Gastroesophageal sphincter (tissue), 4 donors: ENCODE measurements at places on chromosomes 11 and 22.

DNA sequence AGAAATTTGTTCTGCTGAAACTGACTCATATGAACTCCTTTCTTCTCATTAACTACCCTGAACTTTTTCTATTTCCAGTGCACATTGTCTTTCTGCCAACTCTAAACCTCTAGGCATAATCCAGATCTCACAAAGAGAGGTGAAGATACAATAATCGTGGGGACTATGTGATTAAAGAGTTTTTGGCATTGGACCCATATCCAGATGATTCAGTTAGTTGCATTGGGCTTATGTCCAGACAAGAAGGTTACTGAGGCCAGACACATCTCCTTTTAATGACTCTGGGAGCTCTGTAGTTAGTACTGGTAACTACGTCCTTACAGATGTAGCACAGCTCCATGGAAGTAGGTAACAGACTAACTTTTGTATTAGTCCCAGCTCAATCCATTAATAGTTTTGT lies 273.0 kb downstream of the CASP12 start:
- no peaks in the 10 kb centered on the region for H3K27me3 ChIP-seq
- H3K36me3 ChIP-seq, result no peaks in the 10 kb centered on the region
- ATAC-seq, result no peak

DNA sequence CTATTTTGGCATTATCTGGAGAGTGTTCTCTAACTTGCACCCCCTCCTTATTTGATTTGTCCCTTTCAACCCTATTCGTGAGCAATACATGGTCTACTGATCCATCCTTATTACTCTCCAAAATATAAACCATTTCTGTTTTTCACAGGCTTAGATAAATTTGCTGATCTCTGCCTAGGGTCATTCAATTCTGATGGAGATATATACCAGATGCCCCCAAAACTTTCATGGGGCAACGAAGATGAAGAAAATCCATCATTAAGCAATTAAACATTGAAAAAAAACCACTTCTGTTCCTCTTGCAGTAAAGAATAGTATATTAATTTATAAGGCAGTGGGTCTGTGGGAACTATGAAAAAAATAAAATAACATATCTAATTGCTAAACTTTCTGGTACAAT lies 313.4 kb downstream of the CASP12 start:
- no peak overlapping the region for H3K27ac ChIP-seq
- no peaks in the 10 kb centered on the region for H3K36me3 ChIP-seq
- no peak overlapping the region for H3K4me3 ChIP-seq
- no peak for ATAC-seq

DNA sequence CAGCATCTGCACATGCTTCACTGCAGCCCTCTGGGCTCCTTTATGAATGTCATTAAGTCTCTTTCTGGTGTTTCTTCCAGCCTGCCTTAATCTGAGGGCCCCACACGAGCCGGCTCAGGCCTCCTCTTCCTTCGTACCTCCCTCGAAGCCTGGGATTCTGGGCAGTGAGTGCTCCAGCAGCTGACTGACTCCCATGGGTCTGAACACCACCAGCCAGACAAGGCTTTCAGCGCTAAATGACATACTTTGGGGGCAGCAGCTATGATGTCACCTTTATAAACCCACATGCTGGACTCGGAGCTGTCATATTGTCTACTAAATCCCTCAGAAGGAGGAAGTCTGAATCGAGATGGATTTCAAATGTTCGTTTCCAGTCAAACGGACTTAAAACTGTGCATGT lies 127.1 kb downstream of the TRIM29 start:
- peaks cover 84% of the 10 kb centered on the region for H3K27me3 ChIP-seq
- H3K27ac ChIP-seq, result no peak overlapping the region
- no peak for ATAC-seq

- H3K36me3 ChIP-seq, result no peaks in the 10 kb centered on the region
- H3K27ac ChIP-seq, result no peak within 1 kb of the TSS
- no peaks in the 10 kb centered on the region for H3K4me1 ChIP-seq
- peaks cover 53% of the 10 kb centered on the region for H3K27me3 ChIP-seq
Measured at GRCh38 chr22:19723232-19723982, at the start of gene GP1BB. Gene GP1BB, plus strand, starts transcription at chr22:19723539. Its CDS starts 31 bp downstream, at chr22:19723570.

- H3K36me3 ChIP-seq, result no peaks in the 10 kb centered on the region
- H3K4me1 ChIP-seq, result no peaks in the 10 kb centered on the region
- no peak for ATAC-seq
Measured at GRCh38 chr22:37472418-37473006, 13.7 kb downstream of the MFNG start.

DNA sequence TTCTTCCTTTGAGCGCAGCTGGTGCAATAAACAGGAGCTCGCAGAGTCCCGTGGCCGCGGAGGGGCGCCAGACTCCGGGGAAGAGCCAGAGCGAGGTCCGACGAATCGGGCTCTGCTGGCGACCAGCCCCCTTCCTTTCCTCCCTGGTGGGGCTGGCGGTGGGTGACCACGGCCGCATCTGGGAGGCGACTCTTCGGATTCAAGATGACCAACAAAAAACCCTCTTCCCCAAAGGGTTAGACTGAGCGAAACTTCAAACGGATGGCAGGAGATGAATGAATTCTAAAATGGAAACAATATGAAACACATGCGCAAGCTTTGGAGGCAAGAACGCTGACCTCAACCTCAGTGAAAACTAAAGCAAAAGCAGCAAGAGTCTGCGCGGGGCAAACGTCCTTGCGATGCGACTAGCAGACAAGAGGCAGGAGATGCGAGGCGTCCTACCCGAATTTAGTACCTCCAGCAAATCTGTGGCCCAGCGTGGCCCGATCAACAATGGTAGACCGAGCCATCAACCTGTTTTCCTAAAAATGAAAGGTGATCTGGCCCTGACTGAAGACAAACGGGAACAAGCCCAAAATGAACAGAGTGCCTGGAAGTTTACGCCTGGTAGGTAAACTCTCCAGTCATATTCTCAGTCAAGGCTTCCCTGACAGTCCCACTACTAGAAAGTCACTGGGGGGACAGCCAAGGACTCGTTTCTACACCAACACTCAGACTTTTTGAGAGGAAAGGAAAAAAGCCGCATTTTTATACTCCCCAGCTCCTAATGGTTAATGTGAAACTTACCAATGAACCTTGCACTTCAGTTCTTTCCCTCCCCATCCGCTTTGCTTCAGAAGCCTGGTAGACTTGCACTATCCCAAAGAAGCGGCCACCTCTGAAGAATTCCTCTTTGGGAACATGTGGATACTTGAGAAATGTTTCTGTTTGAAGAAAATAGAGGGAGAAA lies 11.6 kb downstream of the MMP3 start:
- ATAC-seq, result no peak
- H3K27ac ChIP-seq, result no peak overlapping the region
- peaks cover 7% of the 10 kb centered on the region for H3K27me3 ChIP-seq
- H3K4me3 ChIP-seq, result no peak overlapping the region
- H3K4me1 ChIP-seq, result no peaks in the 10 kb centered on the region

DNA sequence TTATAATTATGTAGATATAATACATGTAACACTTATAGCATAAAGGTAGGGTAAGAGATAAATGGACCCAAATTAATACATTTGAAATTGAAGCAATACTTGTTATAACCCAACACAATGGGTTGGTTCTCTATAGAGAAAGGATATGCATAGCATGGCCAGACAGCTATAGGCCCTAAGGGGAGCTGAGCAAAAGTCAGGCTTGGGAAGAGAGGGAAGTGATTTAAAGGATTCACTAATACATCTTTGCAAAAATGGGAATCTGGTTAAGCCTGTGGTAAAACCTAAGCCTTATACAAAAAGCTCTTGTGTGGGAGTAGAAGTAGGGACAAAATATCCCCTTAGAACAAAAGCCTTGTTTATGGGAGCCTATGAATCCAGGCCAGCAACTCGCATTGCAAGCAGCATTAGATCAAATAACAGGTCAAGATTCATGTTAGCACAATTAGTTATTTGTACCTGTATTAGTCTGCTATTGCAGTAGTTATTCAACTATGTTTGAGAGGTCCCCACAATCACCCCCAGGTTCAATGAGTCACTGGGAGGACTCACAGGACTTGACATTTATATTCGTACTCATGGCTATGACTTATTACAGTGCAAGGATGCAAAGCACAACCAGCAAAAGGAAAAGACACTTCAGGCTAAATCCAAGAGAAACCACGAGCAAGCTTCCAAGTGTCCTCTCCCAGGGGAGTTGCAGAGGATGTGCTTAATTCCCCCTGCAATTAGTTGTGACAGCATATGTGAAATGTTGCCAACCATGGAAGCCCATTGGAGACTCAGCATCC lies 144.7 kb upstream of the LMO1 start:
- H3K27me3 ChIP-seq, result no peaks in the 10 kb centered on the region
- ATAC-seq, result no peak
- no peak overlapping the region for H3K27ac ChIP-seq
- H3K36me3 ChIP-seq, result no peaks in the 10 kb centered on the region
- no peaks in the 10 kb centered on the region for H3K4me1 ChIP-seq

DNA sequence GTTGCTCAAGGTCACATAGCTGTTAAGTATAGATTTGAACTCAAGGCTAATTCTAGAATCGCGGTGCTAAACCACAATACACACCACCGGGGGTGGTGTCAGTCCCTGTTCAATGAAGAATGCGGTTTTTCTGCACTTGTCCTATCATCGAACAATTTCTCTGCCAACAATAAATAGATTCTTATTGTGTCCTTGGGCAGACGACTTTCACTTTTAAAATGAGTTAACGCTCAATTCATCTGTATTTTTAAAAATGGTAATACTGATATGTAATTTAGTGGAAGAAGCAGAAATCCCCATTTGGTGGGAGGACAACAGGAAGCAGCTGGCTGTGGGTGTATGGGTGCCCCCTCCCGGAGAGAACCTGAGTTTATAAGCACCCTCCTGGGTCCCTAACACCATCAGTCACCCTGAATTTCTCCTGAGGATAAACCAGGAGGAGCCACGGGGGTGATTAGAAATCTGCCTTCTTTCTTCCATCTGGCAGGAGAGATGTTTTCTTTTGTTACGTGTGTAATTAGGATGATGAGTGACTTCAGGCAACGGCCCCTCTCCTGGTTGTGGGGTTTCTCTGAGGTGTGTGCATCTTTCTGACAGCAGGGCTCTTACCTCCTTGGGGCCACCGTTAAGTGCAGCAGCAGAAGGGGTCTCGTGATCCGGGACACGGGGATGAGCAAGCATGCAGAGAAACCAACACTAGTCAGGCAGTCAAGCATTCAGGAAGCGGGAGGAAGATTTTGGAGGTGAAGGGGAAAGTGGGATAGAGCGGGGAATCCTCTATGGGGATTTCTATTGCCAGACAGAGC lies 87.7 kb downstream of the GRAMD1B start:
- no peaks in the 10 kb centered on the region for H3K4me1 ChIP-seq
- no peak overlapping the region for H3K27ac ChIP-seq
- no peak overlapping the region for H3K4me3 ChIP-seq

GRCh38 chr22:22244316-22245250 lies at the start of gene VPREB1:
Gene VPREB1, plus strand, starts transcription at chr22:22244786. Its CDS starts 28 bp downstream, at chr22:22244814.
- H3K27ac ChIP-seq, result no peak within 1 kb of the TSS
- no peaks in the 10 kb centered on the region for H3K36me3 ChIP-seq
- no peak within 1 kb of the TSS for H3K4me3 ChIP-seq
- H3K27me3 ChIP-seq, result peaks cover 70% of the 10 kb centered on the region

DNA sequence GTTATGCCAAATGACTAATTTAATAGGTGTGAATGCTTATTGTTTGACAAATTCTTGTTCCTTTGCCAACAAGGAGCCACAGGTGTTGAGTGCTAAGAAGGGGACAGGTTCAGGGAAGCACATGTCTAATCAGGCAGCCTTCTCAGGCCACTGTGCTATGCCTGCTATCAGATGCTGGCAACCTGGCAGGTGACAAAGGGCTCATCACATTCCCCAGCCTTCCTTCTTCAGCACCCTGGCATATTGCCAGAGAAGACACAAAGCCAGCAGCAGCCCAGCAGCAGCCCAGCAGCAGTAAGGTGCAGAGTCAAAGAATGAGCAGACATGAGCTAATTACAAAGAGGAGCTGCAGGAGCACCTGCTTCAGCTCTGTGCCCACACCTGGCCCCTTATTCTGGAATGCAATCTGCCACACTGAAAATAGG lies 68.2 kb downstream of the GUCY1A2 start:
- H3K36me3 ChIP-seq, result no peaks in the 10 kb centered on the region
- ATAC-seq, result no peak
- H3K27me3 ChIP-seq, result no peaks in the 10 kb centered on the region
- H3K4me1 ChIP-seq, result no peaks in the 10 kb centered on the region
- no peak overlapping the region for H3K27ac ChIP-seq

DNA sequence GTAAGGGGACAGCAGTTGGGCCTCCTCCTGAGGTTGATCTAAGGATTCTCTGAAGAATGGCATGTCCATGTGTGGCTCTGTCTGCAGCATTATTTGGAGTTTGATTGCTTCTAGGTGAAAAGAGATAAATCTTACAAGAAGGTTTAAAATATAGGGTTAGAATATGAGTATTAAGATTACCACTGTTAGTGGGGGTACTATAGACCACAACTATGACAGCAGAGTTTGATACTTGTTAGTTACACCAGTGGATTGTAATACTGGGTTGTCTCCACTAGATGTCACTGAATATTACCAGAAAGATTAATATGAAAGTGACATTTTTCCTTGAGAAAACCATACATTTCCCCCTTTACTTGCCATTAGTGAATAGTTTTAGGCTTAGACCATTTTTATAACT lies 47.9 kb downstream of the ZNF280B start:
- peaks cover 80% of the 10 kb centered on the region for H3K27me3 ChIP-seq
- no peak overlapping the region for H3K4me3 ChIP-seq
- no peaks in the 10 kb centered on the region for H3K4me1 ChIP-seq
- no peak overlapping the region for H3K27ac ChIP-seq
- H3K36me3 ChIP-seq, result no peaks in the 10 kb centered on the region
- ATAC-seq, result no peak

DNA sequence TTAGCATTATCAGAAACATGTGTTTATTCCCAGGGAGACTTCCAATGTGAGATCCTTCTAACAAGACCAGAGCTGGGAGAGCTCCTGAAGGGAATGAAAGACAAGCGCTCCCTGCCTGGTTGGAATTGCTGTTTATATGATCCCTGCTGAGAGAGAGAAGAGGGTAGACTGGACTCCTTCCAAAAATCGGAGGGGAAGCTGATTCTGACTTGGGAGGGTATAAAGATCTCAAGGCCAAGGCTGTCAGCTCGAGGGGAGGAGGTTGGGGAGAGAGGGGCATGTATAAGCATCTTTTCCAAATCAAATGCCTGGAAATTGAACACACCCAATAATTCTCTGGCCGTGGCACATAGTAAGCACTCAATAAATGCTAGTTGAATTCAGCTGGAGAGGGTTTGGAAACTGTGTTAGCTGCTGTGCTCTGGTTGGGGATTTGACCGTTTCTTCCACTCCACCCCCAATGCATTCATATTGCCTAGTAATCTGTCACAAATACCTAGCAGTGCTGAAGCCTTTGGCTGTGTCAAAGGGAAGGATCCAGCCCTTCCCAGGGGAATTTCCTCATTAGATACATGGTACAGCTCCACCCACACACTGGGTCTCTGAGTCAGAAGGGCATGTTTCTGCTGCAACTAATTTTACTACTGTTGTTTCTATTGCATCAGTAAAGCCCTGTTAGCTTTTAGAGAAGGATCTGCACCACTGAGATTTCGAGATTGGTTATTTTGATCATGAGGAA lies 61.5 kb downstream of the CACNG2 start:
- H3K27ac ChIP-seq, result no peak overlapping the region
- no peak overlapping the region for H3K4me3 ChIP-seq
- ATAC-seq, result no peak
- H3K27me3 ChIP-seq, result peaks cover 66% of the 10 kb centered on the region
- no peaks in the 10 kb centered on the region for H3K4me1 ChIP-seq

GRCh38 chr11:114447892-114448291 lies 8.6 kb downstream of the REXO2 start:
- H3K27ac ChIP-seq, result no peak overlapping the region
- H3K36me3 ChIP-seq, result peaks cover 7% of the 10 kb centered on the region
- peaks cover 5% of the 10 kb centered on the region for H3K4me1 ChIP-seq
- no peaks in the 10 kb centered on the region for H3K27me3 ChIP-seq
- no peak overlapping the region for H3K4me3 ChIP-seq

GRCh38 chr11:57598831-57599155 lies 1.3 kb downstream of the SERPING1 start:
- no peak for ATAC-seq
- H3K27me3 ChIP-seq, result no peaks in the 10 kb centered on the region
- peak overlapping the region; percentile 68 for H3K4me3 ChIP-seq
- H3K4me1 ChIP-seq, result no peaks in the 10 kb centered on the region
